ENCODE measurements at places on chromosomes 16 and 17. TPM values are rescaled to one million over a fixed set of nuclear protein-coding genes. Genes with fewer than 3 reads are reported as not detected.

GRCh38 chr17:27244491-27245223 lies 49.3 kb upstream of the WSB1 start:
- peak; percentile 66 for DNase-seq

DNA sequence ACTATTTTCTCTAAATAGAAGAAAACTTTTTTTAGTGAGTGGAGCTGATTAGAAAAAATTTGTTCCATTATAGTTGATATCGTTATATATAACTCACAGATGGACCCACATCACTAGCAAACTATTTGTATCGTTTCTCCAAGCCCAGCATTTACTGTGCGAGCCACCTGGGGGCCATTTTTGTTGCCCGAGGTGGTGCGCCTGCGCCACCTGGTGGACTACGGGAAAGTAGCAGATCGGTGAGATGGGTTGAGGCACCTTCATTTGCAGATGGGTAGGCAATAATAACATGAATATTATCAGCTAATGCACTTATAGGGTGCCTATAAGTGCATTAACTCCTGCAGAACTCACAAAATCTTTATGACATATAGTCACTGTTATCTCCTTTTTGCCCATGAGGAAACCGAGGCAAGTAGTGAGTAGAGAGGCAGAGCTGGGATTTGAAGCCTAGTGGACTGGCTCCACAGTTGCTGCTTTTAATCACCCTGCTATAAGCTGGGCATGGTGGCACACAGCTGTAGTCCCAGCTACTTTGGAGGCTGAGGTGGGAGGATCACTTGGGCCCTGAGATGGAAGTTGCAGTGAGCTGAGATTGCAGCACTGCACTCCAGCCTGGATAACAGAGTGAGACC lies 23.2 kb upstream of the NTN1 start:
- peak; percentile 32 for DNase-seq

DNA sequence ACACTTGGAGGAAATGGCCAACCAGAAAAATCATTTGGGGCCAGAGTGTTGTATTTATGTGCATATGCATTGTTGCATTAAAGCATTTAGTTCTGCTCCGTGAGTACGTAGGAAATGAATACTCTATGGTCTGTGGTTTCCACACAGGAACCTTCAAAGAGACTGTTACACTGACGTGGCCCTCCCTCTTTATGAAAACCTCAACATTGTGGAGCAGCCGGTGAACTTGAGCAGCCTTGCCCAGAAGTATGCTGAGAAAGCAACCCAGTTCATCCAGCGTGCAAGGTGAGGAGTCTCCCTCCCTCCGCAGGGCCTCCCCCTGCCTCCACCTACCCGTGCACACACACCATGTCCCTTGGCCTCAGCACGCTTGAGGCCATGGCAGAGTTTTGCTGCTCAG lies 65.2 kb downstream of the ARSG start:
- no peak for DNase-seq

DNA sequence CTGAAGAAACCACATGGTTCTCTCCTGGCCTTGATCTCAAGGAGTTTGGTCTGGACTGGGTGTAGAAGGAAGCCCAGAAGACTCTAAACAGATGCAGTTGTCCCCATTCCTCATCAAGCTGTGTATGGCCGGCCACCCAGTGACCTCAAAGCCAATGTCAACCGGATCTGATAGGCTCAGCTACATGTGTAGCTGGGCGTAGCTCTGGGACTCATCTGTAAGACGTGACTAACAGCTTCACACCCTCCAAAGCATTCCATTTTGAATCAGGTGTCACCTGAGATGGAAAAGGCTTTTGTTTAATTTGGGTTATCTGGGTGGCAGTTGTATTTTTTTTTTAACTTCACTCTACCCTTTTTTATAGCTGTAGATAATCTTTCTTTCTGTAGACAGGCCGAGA lies 130.4 kb downstream of the ABCC12 start:
- no peak for DNase-seq

- no peak for DNase-seq
Observed at GRCh38 chr17:1648173-1648962, 1.3 kb downstream of the RILP start.

DNA sequence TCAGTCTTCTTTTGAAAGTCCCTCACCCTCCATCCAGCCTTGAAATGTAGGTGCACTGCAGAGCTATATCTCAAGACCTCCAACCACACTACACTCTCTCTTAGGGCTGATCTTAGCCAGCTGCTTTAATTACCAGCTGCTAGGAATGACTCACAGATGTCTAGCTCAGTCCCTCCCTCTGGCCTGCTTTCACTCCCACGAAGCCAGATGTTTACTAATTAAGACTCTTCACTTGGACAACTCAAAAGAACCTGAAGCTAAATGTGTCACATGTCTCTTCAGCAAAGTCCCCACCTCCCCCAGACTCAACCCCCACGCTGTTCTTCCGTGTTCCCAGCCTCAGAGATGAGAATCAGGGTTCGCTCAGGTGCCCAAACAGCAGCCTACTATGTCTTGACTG lies 2.6 kb downstream of the GTF3C1 start:
- DNase-seq: no peak

GRCh38 chr17:8141045-8141444 lies 11.2 kb downstream of the PER1 start:
- no peak for DNase-seq

- no peak for DNase-seq
Observed at GRCh38 chr16:20192801-20193200, 119.1 kb upstream of the GPR139 start.

NTHL1 gene
- total RNA-seq: 22.4 TPM

RNF222 gene
- not detected for total RNA-seq

SLC13A2 gene
- total RNA-seq: not detected

AOC3 gene
- 0.26 TPM for total RNA-seq

Measured in dermis microvascular lymphatic vessel endothelial cell (primary cell).